ENCODE measurements at places on chromosomes 3 and 15.

DNA sequence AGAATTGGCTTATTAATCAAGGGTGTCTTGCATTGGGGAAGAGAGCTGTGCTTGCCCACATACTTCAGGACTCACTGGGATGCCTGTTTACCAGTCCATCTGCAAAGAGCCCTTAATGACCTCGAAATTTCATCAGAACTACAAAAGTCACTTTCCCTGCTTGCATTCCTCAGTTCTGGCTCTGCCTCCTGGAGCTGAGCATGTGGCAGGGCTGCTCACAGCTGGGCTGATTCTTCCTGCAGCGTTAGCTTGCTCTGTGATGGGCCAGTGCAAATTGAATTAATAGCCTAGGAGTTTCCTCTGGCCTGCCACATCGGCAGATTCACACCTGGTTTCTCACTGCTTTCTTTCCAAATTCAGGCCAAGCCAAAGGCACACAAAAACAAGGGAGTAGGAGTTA, 108.9 kb downstream of the DUT start:
- no peak for DNase-seq

GRCh38 chr3:186901135-186901734, 29.1 kb upstream of the ST6GAL1 start:
- DNase-seq = peak; percentile 25

GRCh38 chr15:64695561-64695992, 79.8 kb downstream of the RBPMS2 start:
- peak; percentile 13 for DNase-seq

DNA sequence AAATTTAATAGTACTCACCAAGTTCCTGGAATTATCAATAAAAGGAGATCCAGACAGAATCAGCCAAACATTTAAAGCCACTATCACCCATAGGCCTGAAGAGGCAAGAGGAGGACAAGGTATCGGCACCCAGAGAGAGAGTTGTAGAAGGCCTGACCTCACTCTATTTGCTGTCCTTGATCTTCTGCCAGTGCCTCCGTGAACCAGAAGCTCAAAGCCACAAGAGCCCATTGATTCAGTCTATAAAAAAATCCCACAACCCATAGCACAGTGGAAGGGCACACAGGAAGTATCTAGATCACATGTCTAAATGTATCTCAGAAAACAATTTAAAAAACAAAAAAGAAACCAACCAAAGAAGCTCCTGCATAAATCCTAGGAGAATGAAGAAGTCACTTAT, 68.6 kb upstream of the FAM174B start:
- no peak for DNase-seq

DNA sequence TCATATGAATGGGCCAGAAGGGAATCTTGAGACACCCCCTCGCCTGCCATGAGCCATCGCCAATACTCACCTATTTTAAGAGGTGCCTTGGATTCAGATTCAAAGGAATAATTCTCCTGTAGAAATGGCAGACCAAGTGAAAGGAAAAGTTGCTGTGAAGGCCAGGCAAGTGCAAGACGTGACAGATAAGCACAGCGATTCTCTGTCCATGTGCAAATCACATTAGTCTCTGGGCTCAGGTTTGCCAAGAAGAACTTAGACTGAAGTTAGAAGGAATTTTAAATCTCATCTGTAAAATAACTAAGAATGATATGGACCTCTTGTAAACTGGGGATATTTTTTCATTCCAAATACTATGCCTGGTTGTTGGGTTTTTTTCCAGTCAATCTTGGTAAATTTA, 173.6 kb downstream of the UACA start:
- DNase-seq = no peak

- DNase-seq = no peak
Observed at GRCh38 chr3:175107231-175107630, 248.1 kb downstream of the NAALADL2 start.

DNA sequence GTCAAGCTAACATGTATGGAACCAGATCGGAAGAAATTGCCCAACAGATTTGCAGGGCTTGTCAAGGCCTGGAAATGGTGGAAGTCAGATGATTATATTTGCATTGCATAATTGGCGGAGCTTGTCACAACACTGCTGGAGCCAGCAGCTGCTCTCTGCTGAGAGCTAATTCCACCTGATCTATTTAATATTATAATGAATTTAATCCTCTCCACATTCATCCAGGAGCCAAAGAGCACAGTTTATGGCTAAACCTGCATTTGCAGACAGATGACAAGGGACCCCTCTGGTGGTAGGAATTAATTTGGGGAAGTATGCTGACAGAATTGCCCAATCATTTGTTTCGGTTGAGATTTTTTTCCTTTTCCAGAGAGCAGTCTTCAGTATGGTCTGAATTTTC, 730.2 kb downstream of the TUSC7 start:
- DNase-seq = no peak

DNA sequence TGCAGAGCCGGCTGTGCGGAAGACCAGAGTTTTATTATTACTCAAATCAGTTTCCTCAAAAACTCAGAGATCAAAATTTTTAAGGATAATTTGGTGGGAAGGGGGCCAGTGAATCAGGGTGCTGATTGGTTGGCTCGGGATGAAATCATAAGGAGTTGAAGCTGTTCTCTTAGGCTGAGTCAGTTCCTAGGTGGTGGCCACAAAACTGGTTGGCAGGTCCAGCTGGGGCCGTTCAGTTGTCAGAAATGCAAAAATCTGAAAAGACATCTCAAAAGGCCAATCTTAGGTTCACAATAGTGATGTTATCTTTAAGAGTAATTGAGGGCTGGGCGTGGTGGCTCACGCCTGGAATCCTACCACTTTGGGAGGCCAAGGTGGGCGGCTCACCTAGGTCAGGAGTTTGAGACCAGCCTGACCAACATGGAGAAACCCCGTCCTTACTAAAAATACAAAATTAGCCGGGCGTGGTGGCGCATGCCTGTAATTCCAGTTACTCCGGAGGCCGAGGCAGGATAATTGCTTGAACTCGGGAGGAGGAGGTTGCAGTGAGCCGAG, 2.3 kb upstream of the ZNF589 start:
- DNase-seq = no peak

- DNase-seq = no peak
Observed at GRCh38 chr15:61511089-61511488, 282.0 kb upstream of the RORA start.

GRCh38 chr3:66485291-66485968, 15.4 kb downstream of the LRIG1 start:
- DNase-seq = no peak

- DNase-seq = no peak
Observed at GRCh38 chr15:85636351-85636750, 158.4 kb downstream of the KLHL25 start.

GRCh38 chr3:18308096-18308650, 117.0 kb downstream of the SATB1 start:
- no peak for DNase-seq

DNA sequence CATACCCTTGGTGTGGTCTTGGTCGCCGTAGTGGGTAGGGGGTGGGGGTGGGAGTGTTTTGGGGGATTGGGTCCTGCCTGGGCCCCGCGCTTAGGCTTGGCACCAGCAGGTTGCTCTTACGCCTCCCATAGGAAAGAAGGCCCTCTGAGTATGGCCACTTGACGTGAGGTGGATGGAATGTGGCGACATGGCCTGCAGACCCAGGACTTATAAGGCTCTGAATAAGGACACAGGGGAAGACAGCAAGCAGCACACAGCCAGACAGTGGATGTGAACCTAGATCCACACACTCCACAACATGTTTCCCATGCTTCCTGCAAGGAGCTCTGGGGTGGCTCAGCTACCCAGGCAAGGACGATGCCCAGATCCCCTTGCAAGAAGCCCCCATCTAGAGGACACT, 12.4 kb downstream of the RBPMS2 start:
- no peak for DNase-seq

DNA sequence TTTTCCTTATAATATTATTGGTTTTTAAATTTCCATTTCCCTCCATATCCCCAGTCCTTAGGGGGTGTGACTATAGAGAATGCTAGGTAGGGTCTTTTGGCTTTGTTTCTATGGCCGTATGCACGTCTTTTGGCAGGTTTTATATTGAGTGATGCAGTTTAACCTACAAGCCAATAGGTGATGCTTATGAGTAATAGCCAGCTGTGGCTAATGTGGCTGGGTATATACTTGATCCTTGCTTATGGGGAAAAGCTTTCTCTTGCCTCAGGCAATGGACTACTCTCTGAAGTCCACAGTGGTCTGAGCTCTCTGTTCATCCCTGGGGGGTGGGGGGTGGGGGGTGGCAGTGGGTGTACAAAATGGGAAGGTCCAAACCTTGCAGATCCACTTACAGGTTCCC, 223.9 kb downstream of the MFSD1 start:
- DNase-seq = no peak

DNA sequence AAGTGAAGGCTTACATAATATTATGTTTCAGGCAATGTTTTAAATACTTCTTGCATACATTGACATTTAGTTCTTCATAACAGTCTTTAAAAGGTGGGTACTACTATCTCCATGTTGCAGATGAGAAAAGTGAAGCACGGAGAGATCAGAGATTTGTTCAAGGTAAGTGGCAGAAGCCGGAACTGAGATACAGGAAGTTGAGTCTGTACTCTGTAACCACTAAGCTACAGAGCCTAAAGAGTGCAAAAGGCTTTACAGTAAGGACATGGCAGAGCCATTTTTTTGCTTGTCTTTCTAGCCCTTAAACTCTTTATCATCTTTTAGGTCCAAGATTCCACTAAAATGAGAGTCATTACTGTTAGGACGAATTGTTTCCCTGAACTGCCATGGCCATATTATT, 186.5 kb upstream of the PEX5L start:
- no peak for DNase-seq
